Stimulated activated CD8-positive, alpha-beta memory T cell treated with anti-CD3 and anti-CD28 coated beads, Interleukin-12 subunit alpha, Interleukin-12 subunit beta, amount 100 ng/mL, for 4 hours (primary cell): ENCODE measurements at places on chromosomes 2 and 18.
A peak's percentile ranks its signal among the peaks of the same experiment; 100 is the strongest.

DNA sequence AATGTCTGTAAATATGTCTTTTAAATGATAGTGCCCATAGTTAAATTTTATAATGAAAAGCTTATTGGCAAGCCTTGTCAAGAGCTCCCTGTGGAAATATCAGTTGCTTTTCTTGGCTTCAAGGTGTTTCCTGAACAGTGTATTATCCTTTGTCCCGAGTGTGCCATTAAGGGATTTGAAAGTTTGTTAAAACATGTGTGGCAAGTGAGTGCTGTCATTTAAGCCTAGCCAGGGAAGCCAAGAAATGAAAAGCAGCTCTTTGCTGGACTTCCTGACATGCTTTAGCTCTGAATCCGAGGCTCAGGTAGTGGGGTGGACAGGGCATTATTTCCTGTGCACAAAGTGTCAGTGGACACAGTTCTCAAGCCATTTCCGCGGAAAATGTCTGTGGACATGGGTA, 111.5 kb downstream of the DIS3L2 start:
- DNase-seq, result no peak

DNA sequence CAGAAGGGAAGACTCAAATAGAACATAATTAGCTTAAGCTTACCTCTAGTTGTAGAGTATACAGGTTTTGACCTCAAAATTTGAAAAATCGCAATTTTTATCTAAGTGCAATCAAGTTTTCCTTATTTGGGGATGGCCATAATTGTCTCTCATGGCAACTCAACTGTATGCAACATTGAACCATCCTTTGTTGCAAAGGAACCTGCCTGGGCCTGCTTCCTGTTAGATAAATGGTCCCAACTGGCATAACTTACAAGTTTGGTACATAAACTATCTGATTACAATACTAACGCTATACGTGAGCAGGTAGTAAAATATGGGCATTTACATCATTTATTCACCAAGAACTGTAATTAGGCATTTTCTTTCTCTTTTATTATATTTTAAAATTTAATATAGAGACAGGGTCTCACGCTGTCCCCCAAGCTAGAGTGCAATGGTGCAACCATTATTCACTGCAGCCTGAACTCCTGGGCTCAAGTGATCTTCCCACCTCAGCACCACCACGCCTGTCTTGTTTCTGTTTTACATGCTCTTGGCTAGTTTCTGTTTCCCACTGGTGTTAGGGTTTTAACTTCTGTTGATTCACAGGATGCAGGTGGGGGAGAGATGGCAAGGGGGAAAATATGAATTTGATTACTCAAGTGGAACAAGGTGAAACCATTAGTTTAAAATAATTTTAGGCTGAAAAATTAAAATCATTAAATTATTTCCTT, 55.3 kb upstream of the B3GNT2 start:
- no peak for DNase-seq

- DNase-seq, result peak; percentile 55
Observed at GRCh38 chr2:231530099-231531011, at the start of gene NMUR1. TSS of gene NMUR1 (minus strand) at chr2:231530445. CDS start at chr2:231530361, 84 bp downstream.

- no peak for DNase-seq
Observed at GRCh38 chr2:19351499-19351898, 6.9 kb downstream of the OSR1 start.
